Anterior cingulate cortex (tissue), 58 donors: ENCODE measurements at places on chromosomes 12 and 14.

GRCh38 chr12:103560604-103561101, 26.4 kb upstream of the STAB2 start:
- no peak for DNase-seq

GRCh38 chr12:114232187-114232586, 173.8 kb downstream of the TBX5 start:
- DNase-seq, result no peak

DNA sequence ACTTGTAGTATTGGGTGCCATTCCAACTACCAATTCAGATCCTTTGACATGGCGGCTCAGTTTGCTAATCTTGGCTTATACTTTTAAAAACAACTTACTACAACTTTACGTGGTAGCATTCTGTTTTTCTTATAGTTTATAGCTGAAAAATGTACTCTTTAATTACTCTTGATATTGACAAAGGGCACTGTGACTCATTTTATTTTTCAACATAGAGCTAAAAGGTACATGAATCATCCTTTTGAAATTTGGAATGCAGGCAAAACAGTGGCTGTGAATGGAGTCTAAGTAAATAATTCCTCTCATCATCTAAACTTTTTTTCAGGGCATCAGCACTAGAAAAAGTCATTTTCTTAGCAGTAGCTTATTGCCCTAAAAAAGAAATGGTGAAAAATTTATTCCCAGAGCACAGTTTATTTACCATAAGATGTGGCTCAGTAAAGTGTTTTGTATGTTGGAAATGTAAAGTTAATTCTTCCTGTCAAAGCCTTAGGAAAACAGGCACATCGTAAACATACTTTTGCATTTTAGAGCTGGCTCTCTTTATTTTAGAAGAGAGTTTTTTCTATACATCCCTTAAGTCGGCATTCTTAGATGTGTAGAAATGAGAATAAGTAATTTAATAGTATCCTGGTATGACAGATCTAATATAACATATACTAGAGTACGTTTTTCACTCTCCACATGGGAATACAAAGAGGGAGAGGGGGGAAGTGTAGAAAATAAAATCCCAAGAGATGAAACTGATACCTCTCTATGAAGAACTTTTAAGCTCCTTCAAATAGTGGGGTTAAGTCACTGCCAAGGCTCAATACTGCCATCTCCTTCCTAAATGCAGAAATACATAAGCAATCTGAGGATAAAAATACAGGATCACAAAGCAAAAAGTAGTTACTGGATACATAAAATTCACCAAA, 55.2 kb downstream of the SLC25A21 start:
- DNase-seq, result no peak

DNA sequence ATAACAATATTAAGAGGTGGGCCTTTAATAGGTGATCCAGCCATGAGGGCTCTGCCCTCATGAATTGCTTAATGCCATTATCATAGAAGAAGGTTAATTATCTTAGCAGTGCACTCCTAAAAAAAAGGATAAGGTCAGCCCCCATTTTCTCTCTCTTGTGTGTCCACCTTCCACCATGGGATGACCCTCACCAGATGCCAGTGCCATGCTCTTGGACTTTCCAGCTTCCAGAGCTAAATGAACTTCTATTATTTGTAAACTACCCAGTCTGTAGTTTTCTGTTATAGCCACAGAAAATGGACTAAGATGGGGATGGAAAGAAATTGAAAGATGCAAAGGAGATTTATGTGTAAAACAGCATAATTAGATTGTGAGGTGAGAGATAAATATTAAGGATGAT, 125.4 kb downstream of the FOXA1 start:
- no peak for DNase-seq

DNA sequence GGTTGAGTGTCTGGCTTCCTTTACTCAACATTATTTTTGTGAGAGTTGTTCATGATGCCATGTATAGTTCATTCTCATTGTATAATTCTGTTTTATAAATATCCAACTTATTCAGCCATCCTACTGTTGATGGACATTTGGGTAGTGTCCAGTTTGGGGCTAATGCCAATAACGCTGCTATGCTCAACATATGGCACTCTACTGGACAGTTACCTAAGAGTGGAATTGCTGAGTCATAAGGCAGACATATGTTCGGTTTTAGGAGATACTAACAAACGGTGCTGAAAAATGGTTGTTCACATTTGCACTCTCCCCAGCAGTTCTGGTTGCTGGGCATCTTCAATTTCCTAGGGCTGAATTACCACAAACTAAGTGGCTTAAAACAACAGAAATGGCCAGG, 28.7 kb upstream of the P2RX4 start:
- no peak for DNase-seq

GRCh38 chr12:121579981-121580868, 598 bp downstream of the KDM2B start:
- DNase-seq, result peak; percentile 92
